ENCODE measurements at places on chromosomes 13 and 19.

GRCh38 chr13:57286511-57287098 lies 119.6 kb downstream of the PRR20E start:
- DNase-seq: peak; percentile 82

DNA sequence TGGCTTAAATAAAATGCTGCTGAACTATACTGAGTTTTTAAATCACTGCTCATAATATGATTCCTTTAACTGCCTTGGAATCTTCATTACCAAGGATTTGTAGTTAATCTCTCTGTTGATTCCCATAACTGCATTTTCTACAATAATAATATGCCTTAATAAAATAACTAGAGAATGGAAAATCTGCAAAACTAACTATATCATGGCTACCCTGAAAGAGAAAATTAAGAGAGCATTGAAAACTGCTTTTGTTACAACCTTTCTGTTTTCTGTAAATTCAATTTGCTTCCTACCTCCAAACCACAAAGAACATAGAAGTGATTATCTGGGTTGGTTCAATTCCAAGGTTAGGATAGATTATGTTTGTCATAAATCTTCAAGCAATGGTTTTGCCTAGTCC lies 202.8 kb upstream of the ATXN8OS start:
- no peak for DNase-seq

- DNase-seq: no peak
Measured at GRCh38 chr13:104372095-104372655, 1306.0 kb upstream of the SLC10A2 start.

DNA sequence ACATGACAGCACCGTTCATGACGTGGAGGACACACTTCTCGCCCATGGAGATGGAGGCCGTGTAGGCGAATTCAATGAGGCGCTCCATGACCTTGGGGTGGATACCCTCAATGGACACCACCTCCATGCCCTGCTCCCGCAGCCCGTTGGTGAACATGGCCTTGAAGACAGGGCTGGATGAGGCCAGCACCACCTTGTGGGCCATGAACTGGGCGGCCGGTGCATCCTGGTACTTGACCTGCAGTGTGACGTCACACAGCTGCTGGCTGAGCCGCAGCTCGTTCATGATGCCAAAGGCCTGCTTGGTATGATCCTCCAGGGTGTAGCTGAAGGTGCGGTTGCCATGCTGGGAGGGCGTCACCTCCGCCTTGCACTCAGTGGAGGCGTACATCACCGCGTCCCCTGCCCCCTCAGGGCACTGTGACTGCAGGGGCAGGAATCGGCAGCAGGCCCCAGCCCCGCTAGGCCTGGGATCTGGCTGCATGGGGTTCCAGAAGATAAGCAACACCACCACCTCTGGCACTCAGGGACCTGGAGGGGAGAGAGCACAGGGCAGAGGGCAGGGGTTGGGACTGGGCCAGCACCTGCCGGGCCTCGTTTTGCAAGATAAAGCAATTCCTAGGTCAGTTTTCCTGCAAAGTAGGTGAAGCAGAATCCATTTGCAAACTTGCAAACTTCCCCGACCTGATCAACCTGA lies 3.5 kb downstream of the KEAP1 start:
- no peak for DNase-seq

GRCh38 chr13:31733647-31734046 lies 5.7 kb upstream of the RXFP2 start:
- DNase-seq: no peak

DNA sequence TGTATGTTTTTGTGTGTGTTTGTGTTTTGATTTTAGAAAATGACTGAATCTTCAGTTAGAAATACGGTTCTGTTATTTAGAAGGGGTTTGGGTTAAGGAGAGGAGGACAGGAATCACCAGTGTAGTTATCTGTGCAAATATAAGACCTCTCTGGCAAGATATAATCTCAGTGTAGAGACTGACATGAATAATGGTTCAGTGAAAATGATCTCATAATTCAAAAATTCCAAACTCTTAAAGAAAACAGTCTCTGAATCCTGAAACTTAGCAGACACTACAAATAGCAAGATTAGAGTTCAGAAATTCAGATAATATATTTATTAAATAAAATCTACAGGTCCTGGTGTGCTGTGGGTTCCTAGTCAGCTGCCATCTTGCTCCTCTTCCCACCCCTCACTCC lies 73.5 kb downstream of the PDS5B start:
- no peak for DNase-seq

- DNase-seq: no peak
Measured at GRCh38 chr13:45690636-45691035, 11.5 kb upstream of the CBY2 start.

DNA sequence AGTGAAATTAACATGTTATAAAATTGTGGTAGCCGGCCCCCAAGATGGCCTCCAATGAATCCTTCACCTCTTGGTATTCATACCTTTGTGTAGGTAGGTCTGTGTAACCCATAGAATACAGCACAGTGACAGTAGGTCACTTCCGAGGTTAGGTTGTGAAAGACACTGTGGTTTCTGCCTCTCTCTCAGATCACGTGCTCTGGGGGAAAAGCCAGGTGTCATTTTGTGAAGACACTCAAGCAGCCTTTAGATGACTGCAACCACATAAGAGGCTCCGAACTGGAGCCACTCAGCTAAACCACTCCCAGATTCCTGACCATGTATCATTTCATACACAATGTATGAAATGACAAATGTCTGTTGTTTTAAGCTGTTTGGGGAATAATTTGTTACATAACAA lies 9.8 kb upstream of the USPL1 start:
- DNase-seq: no peak

DNA sequence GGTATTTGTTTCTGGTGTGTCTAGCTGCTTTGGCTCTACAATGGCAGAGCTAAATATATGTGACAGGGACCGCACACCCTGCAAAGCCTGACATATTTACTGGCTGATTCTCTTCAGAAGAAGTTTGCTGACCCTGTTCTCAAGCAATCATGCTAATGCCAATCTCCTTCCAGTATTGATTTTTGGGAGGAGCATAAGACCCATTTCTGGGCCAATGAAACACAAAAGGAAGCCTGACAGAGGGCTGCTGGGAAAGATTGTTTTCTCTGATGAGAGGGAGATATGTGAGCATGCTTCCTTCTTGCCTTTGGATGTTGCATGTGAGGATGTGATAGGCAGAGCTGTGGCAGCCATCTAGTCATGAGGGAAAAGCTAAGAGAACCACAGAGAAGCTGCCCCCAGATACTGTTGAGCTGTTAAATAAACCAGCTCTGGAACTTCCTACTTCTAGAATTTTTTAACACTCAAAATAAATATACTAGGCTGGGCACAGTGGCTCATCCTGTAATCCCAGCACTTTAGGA lies 31.4 kb upstream of the TPTE2 start:
- no peak for DNase-seq

DNA sequence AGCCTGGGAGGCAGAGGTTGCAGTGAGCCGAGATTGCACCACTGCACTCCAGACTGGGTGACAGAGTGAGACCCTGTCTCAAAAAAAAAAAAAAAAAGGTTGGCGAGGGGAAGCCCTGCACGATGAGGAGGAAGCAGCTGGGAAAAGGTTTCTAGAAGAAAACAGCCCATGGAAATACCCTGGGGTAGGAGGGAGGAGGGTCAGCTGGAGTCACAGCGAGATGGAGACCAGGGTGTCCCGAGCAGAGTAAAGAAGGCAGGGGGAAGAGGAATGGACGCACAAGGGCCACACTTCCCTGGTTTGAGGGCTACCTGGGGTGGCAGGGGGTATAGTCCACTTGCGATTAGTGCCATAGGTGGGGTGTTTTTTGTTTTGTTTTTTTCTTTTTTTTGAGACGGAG lies 6.4 kb downstream of the KANK3 start:
- no peak for DNase-seq

GRCh38 chr13:31853643-31854326 lies 114.5 kb downstream of the RXFP2 start:
- no peak for DNase-seq

DNA sequence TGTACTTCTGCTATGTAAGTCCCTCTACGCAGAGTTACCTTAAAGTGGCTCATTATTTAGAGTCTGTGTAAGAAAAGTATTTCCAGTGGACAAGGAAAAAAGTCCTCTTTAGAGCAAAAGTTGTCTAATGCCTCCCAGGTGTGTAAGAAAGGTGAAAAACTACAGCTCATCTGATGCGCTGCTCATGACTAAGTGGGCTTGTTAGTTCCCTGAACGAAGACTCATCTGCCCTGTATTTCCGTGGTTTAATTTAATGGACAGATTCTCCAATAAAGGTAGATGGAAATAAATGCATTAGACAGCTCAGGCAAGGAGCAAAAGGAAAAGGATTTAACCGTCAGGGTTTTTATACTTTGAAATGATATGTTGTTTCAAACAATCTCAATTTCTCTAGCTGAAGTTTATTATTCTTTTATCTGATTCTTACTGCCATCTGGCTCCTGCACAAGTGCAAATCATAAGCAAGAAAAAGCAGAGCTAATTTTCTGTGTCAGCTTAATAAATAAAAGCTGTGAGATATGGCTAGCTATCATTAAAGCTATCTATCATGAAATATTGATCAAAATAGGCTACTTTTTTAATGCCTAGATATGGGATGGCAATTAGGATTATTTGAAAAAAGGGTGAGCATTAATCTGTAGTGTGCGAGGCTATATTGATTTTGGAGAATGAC lies 73.7 kb upstream of the PCDH9 start:
- no peak for DNase-seq

DNA sequence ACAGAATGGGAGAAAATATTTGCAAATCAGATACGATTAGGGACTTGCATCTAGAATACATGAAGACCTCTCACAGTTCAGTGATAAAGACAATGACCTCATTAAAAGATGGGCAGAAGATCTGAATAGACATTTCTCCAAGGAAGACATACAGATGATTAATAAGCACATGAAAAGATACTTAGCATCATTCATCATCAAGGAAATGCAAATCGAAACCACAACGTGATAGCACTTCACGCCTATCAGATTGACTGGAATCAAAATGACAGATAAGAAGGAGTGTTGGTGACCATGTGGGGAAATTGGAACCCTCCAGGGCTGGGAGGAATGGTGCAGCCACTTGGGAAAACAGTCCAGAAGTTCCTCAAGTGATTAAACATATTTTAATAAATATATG lies 25.8 kb downstream of the CFAP97D2 start:
- no peak for DNase-seq

DNA sequence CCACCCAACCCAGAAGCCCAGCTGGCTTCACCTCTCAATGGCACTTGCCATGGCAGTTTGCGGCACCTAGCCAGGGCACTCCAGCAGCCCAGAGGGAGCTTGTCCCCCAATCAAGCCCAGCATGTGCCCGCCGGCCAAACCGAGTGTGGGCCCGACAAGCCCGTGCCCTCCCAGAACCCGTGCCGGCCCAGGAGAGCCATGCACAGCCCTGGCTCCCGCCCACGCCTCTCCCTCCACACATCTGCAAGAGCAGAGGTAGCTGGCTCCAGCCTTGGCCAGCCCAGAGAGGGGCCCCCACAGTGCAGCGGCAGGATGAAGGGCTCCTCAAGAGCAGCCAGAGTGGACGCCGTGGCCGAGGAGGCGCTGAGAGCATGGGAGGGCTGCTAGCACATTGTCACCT lies 2278.0 kb upstream of the PCDH20 start:
- no peak for DNase-seq

DNA sequence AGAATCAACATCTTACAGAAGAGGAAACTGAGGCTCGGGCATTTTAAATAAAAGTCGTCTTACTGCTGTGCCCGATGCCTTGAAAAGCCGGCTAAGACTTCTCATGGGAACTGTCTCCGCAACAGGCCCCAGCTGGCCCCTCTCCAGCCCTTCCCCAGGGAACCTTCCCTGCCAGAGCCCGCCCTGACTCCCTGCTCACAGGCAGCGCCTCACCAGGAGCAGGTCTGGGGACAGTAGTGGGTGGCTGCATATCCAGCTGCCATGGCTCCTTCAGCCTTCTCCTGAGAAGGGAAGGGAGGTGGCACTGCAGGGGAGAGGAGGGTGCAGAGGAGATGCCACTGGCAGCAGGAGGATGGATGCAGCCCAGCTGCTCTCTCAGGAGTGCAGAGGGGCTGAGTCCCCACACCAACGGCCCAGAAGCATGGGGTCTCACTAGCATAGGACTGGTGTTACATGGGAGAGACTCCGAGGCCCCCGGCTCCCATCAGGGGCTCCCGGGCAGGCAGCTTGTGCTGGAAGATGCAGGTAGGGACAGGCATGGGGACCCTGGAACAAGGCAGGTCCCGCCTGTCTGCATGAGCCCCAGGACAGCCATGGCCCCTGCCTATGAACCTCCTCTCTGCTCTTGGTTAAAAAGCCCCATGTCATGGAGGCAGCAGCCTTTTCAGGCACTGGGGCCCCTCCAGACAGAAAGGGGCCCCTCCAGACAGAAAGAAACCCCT lies 216.4 kb upstream of the SGCG start:
- no peak for DNase-seq

DNA sequence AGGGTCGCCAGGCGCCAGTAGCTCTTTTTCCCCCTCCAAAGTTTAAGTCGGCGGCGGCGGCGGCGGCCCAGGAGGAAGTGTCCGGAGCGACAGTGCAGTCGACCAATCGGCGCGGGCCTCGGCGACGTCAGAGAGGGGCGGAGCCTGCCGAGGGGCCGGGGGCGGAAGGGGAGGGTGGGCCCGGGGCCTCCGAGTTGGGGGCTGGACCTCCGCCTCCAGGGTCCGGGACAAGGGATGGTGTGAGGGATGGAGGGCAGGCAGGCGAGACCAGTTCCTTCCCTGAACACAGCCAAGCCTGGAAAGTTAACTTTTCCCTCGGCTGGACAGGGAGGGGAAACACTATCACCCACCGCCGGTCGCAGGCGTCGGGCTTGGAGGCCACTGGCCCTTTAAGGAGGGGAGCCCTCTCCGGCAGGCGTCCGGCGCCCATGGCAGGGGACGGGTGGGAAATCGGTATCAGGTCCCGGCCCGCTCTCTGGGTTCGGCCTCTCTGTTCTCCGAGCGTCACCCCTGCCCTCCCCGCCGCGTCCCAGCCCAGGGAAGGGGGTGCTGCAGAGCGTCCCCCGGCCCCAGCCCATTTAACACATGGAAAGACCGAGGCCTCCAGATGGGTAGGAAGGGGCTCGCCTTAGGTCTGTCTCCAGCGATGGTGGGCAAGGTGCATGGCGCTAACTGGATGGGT lies at the start of gene PRKD2:
TSS of gene PRKD2 (minus strand) at position 81 of the 682 bp plus-strand sequence. CDS start 744 bp downstream, outside the sequence.
- DNase-seq: peak; percentile 96

GRCh38 chr19:6527893-6528543 lies 2.8 kb upstream of the TNFSF9 start:
- no peak for DNase-seq

All from neural progenitor cell (in vitro differentiated cells).